WTC11 (cell line): ENCODE measurements at places on chromosomes 7 and 10. TPM values are rescaled to one million over a fixed set of nuclear protein-coding genes. Genes with fewer than 3 reads are reported as not detected.
A peak's percentile ranks its signal among the peaks of the same experiment; 100 is the strongest.

Gene WEE2
- 0.04 to 0.07 TPM in 2 of 3 replicates, not detected in the other for total RNA-seq

Gene FAM131B
- 24.0 to 26.3 TPM (median 25.3 TPM) in 3 replicates for total RNA-seq

Gene SPRN
- total RNA-seq = 0.27 to 0.59 TPM (median 0.32 TPM) in 3 replicates

GRCh38 chr10:77513781-77514331, 123.8 kb downstream of the KCNMA1 start:
- no peaks in the 10 kb centered on the region for H3K36me3 ChIP-seq
- no peak for DNase-seq
- H3K4me3 ChIP-seq = no peak overlapping the region

GRCh38 chr10:86862786-86863483, 94.5 kb downstream of the MMRN2 start:
- peaks cover 16% of the 10 kb centered on the region for H3K36me3 ChIP-seq
- peak overlapping the region; percentile 20; the same call in 1 of the 2 replicates for H3K4me3 ChIP-seq
- H3K27me3 ChIP-seq = no peaks in the 10 kb centered on the region

GRCh38 chr10:77944519-77944918, 18.0 kb upstream of the DLG5 start:
- H3K4me3 ChIP-seq = no peak overlapping the region
- H3K27ac ChIP-seq = no peak overlapping the region
- H3K27me3 ChIP-seq = peaks cover 3% of the 10 kb centered on the region
- peaks cover 37% of the 10 kb centered on the region for H3K4me1 ChIP-seq

- H3K27me3 ChIP-seq = peaks cover 4% of the 10 kb centered on the region
- no peak overlapping the region for H3K27ac ChIP-seq
- DNase-seq = no peak
- peaks cover 10% of the 10 kb centered on the region for H3K4me1 ChIP-seq
- no peak overlapping the region for H3K4me3 ChIP-seq
These were observed 25.9 kb upstream of the GOT1 start for GRCh38 chr10:99456207-99456930.

Gene CYP2C18
- total RNA-seq = 0.07 to 0.28 TPM (median 0.14 TPM) in 3 replicates

Gene MRLN
- total RNA-seq = not detected in 3 replicates

Gene SEMA3D
- 2.2 to 3.8 TPM (median 2.9 TPM) in 3 replicates for total RNA-seq

- no peak overlapping the region for H3K27ac ChIP-seq
- no peaks in the 10 kb centered on the region for H3K36me3 ChIP-seq
- H3K4me1 ChIP-seq = peaks cover 8% of the 10 kb centered on the region
These were observed 73.6 kb downstream of the MINPP1 start for GRCh38 chr10:87578160-87578841.

Gene CYP26C1
- total RNA-seq = 0.07 to 0.11 TPM (median 0.11 TPM) in 3 replicates

GRCh38 chr7:30428246-30429155, 50.1 kb downstream of the NOD1 start:
- H3K27me3 ChIP-seq = no peaks in the 10 kb centered on the region
- no peak overlapping the region for H3K27ac ChIP-seq
- no peak for DNase-seq
- 0 out of 2 replicates have a peak, but pooled peaks cover 6% of the 10 kb centered on the region for H3K36me3 ChIP-seq
- peaks cover 15% of the 10 kb centered on the region for H3K4me1 ChIP-seq

Gene PAPSS2
- 22.1 to 30.4 TPM (median 29.7 TPM) in 3 replicates for total RNA-seq

DNA sequence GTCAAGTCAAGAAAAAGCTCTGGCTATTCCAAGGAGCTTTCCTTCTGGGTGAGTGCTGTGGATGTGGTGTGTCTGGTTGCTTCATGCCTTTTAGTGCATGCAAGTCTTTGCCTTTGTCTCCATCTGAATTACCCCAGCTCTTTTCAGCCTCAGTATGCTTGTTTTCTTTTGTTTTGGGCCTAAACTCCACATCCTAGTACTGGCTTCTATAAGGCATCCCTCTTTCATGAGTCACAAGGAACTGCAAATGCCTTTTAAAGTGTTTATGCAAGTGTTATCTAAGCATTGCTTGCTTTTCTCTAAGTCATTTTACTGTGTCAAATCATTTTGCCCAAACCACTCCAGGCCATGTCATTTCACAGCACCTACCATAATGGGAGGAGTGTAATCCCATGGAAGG, 132.1 kb downstream of the PLCE1 start:
- no peaks in the 10 kb centered on the region for H3K36me3 ChIP-seq
- no peak overlapping the region for H3K27ac ChIP-seq
- no peak for DNase-seq
- no peaks in the 10 kb centered on the region for H3K27me3 ChIP-seq
- H3K4me1 ChIP-seq = peaks cover 16% of the 10 kb centered on the region

Gene CYP2W1
- 0.48 TPM in 1 of 3 replicates, not detected in the others for total RNA-seq

Gene POP7
- 71.9 to 79.2 TPM (median 78.1 TPM) in 3 replicates for total RNA-seq

Gene SEC23IP
- 63.8 to 82.3 TPM (median 68.4 TPM) in 3 replicates for total RNA-seq

Gene PRSS1
- 9.9 to 14.8 TPM (median 11.1 TPM) in 3 replicates for total RNA-seq

Gene GPER1
- 0.28 to 0.87 TPM (median 0.41 TPM) in 3 replicates for total RNA-seq

DNA sequence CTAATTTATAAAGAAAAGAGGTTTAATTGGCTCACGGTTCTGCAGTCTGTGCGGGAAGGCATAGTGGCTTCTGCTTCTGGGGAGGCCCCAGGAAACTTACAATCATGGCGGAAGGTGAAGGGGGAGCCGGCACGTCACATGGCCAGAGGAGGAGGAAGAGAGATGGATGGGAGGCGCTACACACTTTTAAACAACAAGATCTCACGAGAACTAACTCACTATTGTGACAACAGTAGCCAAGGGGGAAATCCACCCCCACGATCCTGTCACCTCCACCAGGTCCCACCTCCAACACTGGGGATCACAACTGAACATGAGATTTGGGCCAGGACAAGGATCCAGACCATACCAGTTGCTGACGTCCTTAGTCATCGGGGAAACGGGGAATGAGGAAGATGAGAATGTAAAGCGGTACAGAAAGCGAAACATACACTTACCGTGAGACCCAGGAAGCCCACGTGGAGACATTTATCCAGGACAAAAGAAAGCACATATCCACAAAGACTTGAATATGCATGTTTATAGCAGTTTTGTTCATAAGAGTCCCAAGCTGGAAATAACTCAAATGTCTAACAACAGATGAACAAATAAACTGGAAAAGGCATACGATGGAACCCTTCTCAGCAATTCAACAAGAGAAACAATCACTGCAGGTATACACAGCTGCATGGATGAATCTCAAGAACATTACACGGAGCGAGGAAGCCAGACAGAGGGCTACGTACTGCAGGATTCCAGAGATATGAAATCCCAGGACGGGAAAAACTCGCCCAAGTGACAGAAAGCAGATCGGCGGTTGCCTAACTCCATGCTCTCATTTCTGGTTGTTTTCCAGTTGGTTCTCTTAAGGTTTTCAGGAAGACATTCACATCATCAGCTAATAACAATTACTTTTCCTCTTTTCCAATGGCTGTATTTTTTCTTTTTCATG, 26.2 kb upstream of the INPP5A start:
- no peak overlapping the region for H3K27ac ChIP-seq
- H3K27me3 ChIP-seq = no peaks in the 10 kb centered on the region; the same call in 1 of the 2 replicates
- H3K4me1 ChIP-seq = peaks cover 8% of the 10 kb centered on the region

GRCh38 chr7:30907527-30908267, 4.0 kb upstream of the AQP1 start:
- H3K27me3 ChIP-seq = no peaks in the 10 kb centered on the region
- H3K27ac ChIP-seq = no peak overlapping the region
- no peak overlapping the region for H3K4me3 ChIP-seq
- peak; percentile 33 for DNase-seq

GRCh38 chr10:49389361-49389933, 6.4 kb downstream of the DRGX start:
- 0 out of 2 replicates have a peak, but pooled peaks cover 6% of the 10 kb centered on the region for H3K4me1 ChIP-seq
- no peak for DNase-seq
- no peaks in the 10 kb centered on the region for H3K36me3 ChIP-seq
- H3K4me3 ChIP-seq = no peak overlapping the region

Gene ADO
- 29.3 to 30.6 TPM (median 29.8 TPM) in 3 replicates for total RNA-seq

DNA sequence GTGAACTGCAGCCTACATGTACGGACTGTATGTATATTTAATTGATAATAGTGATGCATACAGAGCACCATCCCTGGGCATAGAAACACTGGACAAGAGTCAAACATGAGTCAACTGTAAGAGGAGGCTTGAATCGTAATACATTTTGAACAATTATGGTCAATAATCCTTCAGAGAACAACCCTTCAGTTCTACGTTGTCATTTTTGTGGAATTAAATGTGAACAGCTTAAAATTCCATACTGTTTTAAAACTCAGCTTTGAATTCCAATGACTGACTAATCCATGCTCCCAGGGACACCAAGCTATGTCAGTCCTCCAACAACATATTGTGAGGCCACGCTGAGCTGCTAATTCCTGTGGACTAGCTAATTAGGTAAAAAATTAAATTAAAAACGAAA, 41.5 kb upstream of the KMT2E start:
- no peaks in the 10 kb centered on the region for H3K27me3 ChIP-seq
- H3K4me3 ChIP-seq = no peak overlapping the region
- no peak overlapping the region for H3K27ac ChIP-seq

- no peak for DNase-seq
- H3K27ac ChIP-seq = no peak overlapping the region
- H3K4me1 ChIP-seq = peaks cover 14% of the 10 kb centered on the region
- no peaks in the 10 kb centered on the region; the same call in 1 of the 2 replicates for H3K27me3 ChIP-seq
- H3K36me3 ChIP-seq = no peaks in the 10 kb centered on the region
These were observed 185.4 kb downstream of the DOCK4 start for GRCh38 chr7:112020800-112021199.

- H3K36me3 ChIP-seq = peaks cover 74% of the 10 kb centered on the region
- H3K27ac ChIP-seq = no peak overlapping the region
- no peaks in the 10 kb centered on the region for H3K4me1 ChIP-seq
These were observed 22.5 kb downstream of the ORC5 start for GRCh38 chr7:104185346-104185745.

DNA sequence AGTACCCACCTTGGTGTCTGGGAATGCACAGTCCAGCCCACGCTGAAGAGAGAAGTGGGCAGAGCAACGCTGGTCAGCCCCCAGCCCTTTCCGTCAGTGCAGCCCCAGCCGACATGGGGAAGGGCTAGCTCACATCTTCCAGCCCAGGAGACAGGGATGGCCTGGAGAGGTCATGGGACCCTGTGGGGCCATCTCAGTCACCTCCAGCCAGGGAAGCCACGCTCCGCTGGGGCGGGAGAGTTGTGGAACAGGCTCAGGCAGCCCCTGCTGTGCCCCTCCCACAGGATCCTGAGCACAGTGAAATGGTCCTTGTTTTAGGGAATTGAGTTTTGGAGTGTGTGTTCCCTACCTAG, 85.1 kb downstream of the PAXIP1 start:
- peaks cover 4% of the 10 kb centered on the region for H3K4me1 ChIP-seq
- peaks cover 15% of the 10 kb centered on the region for H3K27me3 ChIP-seq
- H3K4me3 ChIP-seq = no peak overlapping the region
- no peak for DNase-seq
- no peak overlapping the region for H3K27ac ChIP-seq

Gene PRKAR2B
- 17.5 to 29.6 TPM (median 17.7 TPM) in 3 replicates for total RNA-seq

Gene HKDC1
- 0.09 TPM in 2 of 3 replicates, not detected in the other for total RNA-seq

GRCh38 chr10:6665847-6666246, 85.8 kb upstream of the PRKCQ start:
- H3K27me3 ChIP-seq = no peaks in the 10 kb centered on the region; the same call in 1 of the 2 replicates
- H3K4me1 ChIP-seq = peaks cover 4% of the 10 kb centered on the region
- H3K36me3 ChIP-seq = no peaks in the 10 kb centered on the region

DNA sequence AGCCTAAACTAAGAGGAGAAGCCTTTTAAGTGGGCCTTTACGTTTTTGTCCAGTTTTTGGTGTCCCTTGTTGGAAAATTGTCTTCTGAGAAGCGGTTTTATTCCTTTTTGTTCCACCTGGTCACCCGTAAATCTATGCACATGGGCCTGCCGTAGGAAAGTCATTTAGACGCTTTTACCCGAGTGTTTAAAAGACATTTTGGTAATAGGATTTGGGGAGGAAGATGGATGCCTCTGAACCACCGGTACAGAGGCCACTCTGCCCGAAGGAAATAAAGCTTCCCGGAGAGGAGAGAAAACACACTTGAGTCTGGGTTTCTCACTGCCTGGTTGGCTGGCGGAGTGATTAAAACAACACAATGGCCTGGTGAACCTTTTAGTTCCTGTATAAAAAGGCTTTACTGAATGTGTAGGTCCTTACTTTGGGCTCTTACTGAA, 760 bp downstream of the THNSL1 start:
- H3K4me1 ChIP-seq = peaks cover 11% of the 10 kb centered on the region
- no peak for DNase-seq
- H3K4me3 ChIP-seq = peak overlapping the region; percentile 75
- no peaks in the 10 kb centered on the region; the same call in 1 of the 2 replicates for H3K27me3 ChIP-seq
- peaks cover 3% of the 10 kb centered on the region; the same call in 1 of the 2 replicates for H3K36me3 ChIP-seq
- H3K27ac ChIP-seq = peak overlapping the region; percentile 93

- no peaks in the 10 kb centered on the region; the same call in 1 of the 2 replicates for H3K4me1 ChIP-seq
- no peak overlapping the region for H3K4me3 ChIP-seq
- no peak overlapping the region for H3K27ac ChIP-seq
- DNase-seq = no peak
- H3K27me3 ChIP-seq = no peaks in the 10 kb centered on the region
These were observed 43.2 kb downstream of the BTRC start for GRCh38 chr10:101397140-101397539.

Gene VENTX
- 21.5 to 28.0 TPM (median 22.5 TPM) in 3 replicates for total RNA-seq
